ENCODE measurements at places on chromosomes 7 and 10.

DNA sequence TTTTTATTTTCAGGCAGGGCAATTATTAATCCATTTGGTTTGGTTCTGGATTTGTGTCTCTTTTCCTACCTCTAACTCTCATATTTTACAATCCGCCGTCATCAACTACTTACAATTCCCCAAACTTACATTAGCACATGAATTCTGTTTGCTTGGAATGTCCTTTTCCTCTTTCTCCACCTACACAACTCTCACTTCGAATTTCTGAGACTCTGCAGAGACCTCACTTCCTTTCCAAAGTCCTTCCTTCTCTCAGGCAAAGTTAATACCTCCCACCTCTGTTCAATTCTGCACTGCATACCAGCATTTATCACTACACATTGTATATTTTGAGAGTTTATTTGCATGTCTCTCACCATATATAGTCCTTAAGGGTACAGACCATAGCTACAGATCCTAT lies 122.7 kb upstream of the LRRTM3 start:
- no peak for DNase-seq

DNA sequence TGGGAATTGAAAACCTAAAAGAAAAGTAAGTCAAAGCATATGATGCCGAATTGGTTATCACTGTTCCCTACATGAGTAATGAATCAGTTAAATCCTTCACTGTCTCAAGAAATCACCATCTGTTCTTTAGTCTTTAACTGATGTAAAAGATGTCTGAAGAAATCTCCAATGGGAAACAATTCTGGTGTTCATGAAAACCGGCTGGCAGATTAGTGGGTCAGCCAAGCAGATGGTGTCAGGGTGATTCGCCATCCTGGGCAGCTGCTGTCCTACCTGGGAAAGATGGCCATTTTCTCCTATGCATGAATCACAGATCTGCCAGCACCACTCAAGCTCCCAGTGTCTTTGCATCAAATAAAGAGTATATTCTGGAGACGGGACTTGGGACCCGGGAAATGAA lies 925.2 kb upstream of the GHITM start:
- DNase-seq: no peak

GRCh38 chr10:76403912-76404311 lies 972.5 kb downstream of the LRMDA start:
- DNase-seq: no peak

DNA sequence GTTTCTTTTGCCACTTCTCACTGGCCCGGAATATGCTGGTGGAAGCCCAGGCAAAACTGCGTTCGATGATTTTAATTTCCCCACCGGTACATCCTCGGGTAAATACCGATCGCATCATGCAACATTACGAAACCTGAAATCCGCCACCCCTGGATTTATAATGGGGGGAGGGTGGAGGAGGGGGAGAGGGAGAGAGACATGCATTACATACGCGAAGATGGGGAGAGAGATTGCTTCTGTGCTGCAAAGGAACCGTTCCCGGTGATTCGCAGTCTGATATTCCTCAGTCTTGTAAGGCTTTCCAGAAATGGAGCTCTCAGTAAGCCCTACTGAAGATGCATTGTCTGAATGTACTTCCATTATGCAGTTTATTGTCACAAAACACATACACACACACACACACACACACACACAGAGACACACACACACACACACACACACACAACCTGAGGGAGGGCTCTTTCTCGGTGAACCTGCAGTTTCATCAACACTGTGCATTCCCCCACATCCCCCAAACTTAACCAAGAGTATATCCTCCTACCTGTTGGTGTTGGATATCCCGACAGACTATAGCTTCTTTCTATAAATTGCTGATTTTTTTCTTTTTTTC lies 741 bp downstream of the GPR85 start:
- no peak for DNase-seq

GRCh38 chr10:113354711-113355110 lies 198.1 kb upstream of the HABP2 start:
- peak; percentile 59 for DNase-seq

GRCh38 chr7:127962589-127963361 lies 68.5 kb downstream of the LRRC4 start:
- no peak for DNase-seq

DNA sequence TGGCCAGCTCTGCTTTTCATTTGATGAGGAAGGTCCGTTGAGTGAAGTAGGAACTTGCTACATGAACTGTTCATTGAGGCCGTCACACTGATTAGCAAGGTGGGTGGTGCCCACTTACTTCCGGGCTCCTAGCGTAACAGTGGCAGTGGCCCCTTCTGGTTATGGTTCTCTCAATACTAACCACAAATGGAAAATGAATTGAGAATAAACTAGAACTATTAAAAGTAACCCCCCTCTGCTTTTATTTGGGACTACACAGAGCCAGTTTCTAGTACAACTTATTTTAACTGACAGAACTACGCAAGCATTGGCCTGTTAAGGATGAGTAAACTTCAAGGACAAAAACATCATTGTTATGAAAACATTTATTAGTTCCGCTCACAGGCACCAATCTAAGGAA lies 519.1 kb downstream of the INHBA start:
- DNase-seq: no peak

DNA sequence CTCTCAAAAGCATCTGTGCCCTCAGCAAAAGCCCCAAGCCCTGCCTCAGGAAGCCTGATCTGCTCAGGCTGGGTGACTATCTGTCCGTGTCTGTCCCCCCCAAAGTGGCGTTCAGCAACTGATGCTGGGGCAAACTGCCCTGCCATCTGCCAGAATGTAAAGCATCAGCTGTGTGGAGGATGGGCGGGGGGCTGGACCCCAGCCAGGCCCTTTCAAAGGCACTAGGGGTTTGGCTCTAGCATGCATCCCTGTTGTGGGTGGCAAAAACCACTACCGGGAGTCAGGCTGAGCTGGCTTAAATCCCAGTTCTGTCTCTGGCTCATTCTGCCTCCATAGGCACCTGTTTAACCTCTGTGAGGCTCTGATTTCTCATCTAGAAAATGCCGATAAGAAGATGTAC lies 35.5 kb downstream of the GPRIN2 start:
- DNase-seq: no peak

GRCh38 chr10:44154956-44155355 lies 229.9 kb downstream of the CXCL12 start:
- no peak for DNase-seq
